ENCODE measurements at places on chromosomes 4 and X. TPM values are rescaled to one million over a fixed set of nuclear protein-coding genes. Genes with fewer than 3 reads are reported as not detected.

- no peak overlapping the region for H3K27ac ChIP-seq
- H3K4me1 ChIP-seq: no peaks in the 10 kb centered on the region
- no peaks in the 10 kb centered on the region for H3K36me3 ChIP-seq
- DNase-seq: no peak
- no peak overlapping the region for H3K4me3 ChIP-seq
Measured at GRCh38 chr4:19266566-19266965, 985.1 kb upstream of the SLIT2 start.

DNA sequence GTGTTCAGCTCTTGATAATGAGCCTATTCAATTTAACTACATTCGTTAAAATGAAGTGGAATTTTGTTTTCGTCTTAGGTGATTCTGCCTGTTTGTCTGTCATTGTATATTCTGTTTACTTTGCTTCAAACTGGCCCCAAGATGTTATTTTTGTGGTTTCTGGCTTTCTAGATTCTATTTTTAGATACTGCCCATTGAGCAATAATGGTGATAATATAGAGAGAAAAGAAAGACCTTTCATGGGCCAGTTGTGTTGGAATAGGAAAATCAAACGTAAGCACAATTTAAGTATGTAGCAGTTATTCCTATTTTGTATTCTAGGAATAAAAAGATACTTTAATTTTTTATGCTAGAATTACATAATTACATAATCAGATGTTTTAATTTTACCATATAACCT lies 4.0 kb downstream of the CDKN2AIP start:
- H3K4me3 ChIP-seq: no peak overlapping the region
- H3K36me3 ChIP-seq: no peaks in the 10 kb centered on the region
- no peaks in the 10 kb centered on the region for H3K27me3 ChIP-seq
- no peak overlapping the region for H3K27ac ChIP-seq
- H3K4me1 ChIP-seq: peaks cover 30% of the 10 kb centered on the region
- no peak for DNase-seq

- H3K4me3 ChIP-seq: no peak overlapping the region
- H3K27ac ChIP-seq: no peak overlapping the region
- no peaks in the 10 kb centered on the region for H3K36me3 ChIP-seq
- no peaks in the 10 kb centered on the region for H3K27me3 ChIP-seq
- H3K4me1 ChIP-seq: no peaks in the 10 kb centered on the region
- DNase-seq: no peak
Measured at GRCh38 chr4:81664079-81664478, 192.4 kb upstream of the RASGEF1B start.

DNA sequence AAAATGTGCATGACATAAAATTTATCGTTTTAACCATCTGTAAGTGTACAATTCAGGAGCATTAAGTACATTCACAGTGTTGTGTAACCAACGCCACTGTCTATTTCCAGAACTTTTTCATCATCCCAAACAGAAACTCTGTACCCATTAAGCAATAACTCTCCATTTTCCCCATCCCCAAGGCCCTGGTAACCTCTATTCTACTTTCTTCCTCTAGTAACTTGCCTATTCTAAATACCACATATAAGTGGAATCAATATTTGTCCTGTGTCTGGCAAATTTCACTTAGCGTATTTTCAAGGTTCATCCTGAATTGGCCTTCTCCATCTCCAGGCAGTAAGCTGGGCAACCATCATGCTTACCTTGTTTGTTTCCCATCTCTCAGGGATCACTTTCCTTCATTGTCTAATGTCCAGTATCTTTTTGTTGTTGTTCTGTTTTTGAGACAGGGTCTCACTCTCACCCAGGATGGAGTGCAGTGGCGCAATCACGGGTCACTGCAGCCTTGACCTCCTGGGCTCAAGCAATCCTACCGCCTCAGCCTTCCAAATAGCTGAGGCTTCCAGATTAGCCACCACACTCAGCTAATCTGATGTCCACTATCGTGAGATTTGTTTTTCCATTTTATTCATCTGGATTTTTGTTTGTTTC lies 17.7 kb upstream of the GRIPAP1 start:
- no peaks in the 10 kb centered on the region for H3K4me1 ChIP-seq
- no peaks in the 10 kb centered on the region for H3K27me3 ChIP-seq
- H3K36me3 ChIP-seq: no peaks in the 10 kb centered on the region
- no peak for DNase-seq

- H3K27ac ChIP-seq: no peak overlapping the region
- no peak for DNase-seq
- H3K27me3 ChIP-seq: no peaks in the 10 kb centered on the region
- H3K4me3 ChIP-seq: no peak overlapping the region
- no peaks in the 10 kb centered on the region for H3K36me3 ChIP-seq
Measured at GRCh38 chr4:37748485-37748884, 62.3 kb upstream of the RELL1 start.

- H3K4me3 ChIP-seq: no peak overlapping the region
- H3K27ac ChIP-seq: no peak overlapping the region
- no peaks in the 10 kb centered on the region for H3K27me3 ChIP-seq
- DNase-seq: no peak
- H3K4me1 ChIP-seq: no peaks in the 10 kb centered on the region
Measured at GRCh38 chr4:39056023-39056422, 6.0 kb upstream of the KLHL5 start.

The IRAK1 gene
- total RNA-seq: 59.0 TPM

The TKTL2 gene
- total RNA-seq: not detected

Data from pancreas (tissue), 10 donors.